ENCODE measurements at places on chromosomes 2 and 18.

- DNase-seq, result peak; percentile 56
Observed at GRCh38 chr18:2906704-2907549, 60.1 kb downstream of the EMILIN2 start.

GRCh38 chr2:141942006-141942789 lies 188.6 kb downstream of the LRP1B start:
- no peak for DNase-seq

DNA sequence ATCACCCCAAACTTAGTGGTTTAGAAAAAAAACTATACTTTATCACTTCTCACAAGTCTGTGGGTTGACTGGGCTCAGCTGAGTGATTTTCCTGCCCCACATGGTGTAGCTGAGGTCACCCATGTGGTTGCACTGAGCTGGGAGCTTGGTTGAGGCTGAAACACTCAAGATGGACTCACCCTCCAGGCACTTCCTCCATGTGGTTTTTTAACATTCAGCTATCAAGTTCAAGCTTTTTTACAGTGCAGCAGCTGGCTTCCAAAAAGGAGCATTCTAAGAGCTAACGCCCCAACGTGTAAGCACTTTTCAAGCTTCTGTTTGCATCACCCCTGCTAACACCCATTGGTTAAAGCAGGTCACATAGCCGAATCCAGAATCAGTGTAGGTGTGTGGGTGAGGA lies 105.9 kb upstream of the CREB1 start:
- DNase-seq, result peak; percentile 26

GRCh38 chr18:45518311-45519155 lies 96.7 kb upstream of the SLC14A2 start:
- no peak for DNase-seq

- DNase-seq, result no peak
Observed at GRCh38 chr2:3280683-3281520, 96.7 kb downstream of the EIPR1 start.
